GM18507 (cell line): ENCODE measurements at places on chromosomes 2 and 18.

DNA sequence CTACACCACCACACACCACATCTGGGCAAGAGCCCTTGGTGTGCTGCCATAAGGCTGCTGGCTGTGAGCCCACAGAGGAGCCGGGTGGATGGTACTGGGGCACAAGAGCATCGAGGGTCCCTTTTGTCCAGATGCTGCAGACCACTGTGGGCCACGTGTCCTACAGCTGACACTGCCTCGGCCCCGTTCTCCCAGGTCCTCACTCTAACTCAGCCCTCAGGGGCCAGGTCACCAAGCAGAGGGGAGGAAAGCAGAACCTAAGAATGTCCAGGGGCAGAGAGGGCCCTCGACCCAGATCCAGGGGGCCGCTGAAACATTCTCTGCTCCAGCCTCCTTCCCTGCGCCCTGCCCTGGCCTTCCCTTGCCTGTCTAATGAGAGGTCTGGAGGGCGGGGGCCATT lies 91.7 kb upstream of the ASB18 start:
- DNase-seq: no peak

DNA sequence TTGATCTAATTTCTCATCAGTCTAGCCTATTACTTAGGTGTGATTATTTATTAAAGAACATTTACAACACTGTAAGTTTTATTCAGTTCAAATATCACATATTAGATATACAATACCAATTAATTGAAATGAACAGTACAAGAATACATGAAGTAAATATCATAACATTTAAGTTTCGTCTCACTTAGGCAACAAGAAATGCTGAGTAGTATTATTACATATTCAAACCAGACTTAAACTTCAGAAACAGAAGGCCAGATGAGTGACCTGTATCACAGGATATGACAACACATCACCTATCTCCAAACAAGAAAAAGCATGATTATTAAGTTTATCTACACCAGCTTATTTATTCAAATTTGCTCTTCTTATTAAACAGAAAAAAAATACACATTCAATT lies 48.9 kb downstream of the LONRF2 start:
- no peak for DNase-seq

GRCh38 chr2:44247924-44248323 lies 27.4 kb upstream of the SLC3A1 start:
- no peak for DNase-seq

DNA sequence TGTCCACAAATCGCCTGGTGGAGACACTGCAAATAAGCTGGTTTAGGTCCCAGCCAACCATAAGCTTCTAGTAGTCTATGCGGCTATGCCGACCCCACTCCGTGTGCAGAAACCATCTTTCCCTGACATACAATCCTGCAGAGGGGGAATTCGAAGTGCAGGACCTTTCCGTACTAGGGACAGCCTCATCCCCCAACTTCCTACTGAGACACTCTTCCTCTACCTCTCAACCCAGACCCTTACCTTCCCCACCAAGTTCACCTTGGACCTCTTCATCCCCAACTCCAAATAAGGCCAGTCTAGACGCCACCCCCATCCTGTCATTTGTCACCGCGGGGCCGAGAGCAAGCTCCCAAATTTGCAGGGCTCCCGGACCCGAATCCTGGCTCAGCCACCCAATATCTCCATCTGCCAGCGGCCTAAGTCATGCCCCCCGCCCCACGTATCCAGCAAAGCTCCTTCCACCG lies 496 bp downstream of the SUCLG1 start:
- DNase-seq: no peak

DNA sequence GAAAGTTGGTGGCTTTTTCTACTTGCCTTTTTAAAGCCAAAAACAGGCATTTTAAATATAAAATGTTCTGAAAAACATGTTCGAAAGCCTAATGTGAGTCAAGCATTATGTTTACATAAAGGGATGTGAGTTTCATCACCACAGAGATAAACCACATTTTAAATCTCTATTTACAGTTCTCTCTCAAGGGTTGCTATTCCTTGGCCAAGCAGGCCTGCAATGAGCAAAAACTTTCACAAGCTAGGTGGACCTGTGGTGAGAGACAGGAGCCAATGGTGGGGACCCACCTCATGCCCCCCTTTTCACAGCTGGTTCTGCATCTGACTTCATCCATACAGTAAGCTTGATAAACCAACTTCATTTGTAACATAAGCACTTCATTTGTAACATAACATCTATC lies 65.1 kb downstream of the CUL3 start:
- peak; percentile 2 for DNase-seq

DNA sequence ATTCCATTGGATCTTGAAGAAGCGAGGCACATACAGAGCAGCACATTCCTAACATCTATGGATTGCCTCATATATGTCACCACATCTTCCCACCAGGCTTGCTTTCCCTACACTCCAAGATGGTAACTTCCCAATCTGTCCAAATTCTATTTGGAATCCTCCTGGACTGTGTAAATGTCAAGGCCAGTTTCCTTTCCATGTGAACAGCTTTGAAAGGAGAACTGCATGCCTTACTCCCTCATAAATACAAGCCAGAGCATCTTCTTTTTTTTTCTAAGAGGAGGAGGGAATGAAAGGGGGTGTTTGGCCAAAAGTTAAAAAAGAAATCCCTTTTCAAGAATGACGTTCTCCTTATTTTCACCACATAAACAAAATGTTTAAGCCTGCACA lies 103.8 kb upstream of the OSR1 start:
- DNase-seq: no peak

DNA sequence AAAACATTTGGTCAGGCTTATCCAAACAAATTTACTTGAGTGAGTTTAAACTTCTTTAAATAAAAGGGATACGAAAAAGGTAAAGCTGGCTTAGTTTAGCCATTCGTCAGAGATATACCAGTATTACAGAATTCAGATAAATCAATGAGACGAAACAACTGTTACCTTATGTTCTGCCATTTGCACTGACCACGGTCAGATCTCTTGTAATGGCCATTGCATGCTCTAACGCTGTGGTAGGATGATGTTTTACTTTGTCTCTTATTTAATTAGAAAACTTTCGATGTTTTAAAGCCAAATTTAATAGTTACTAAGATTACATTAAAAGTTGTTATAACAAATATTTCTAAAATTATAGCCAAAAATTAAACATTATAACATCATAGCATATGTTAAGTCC lies 1.5 kb downstream of the C18orf54 start:
- no peak for DNase-seq
